NCI-H187 (cell line): ENCODE measurements at places on chromosomes 4 and X.

DNA sequence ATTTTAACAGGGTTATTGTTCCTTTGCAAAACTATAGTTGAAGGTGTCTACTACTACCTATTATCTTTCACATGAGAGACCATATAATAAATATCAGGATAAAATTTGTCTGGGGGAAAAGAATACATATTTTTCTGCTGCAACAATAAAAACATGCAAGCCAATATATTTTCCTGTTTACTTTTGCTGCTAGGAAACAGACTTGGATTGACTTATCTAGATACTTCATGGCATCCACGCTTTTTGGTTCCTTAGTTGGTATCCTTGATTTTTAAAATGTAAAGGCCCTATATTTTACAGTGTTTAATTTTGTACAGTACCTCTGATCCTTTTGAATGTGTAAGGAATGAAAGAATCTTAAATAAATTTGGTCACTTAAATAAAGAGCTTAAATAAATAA is 150.6 kb downstream of the GPC3 start:
- no peak for DNase-seq

GRCh38 chrX:70169281-70169680 is 8.0 kb upstream of the DGAT2L6 start:
- DNase-seq: no peak

GRCh38 chrX:56125946-56126345 is 106.2 kb upstream of the KLF8 start:
- no peak for DNase-seq

- peak; percentile 79 for DNase-seq
Observed at GRCh38 chr4:184815046-184815877, 10.5 kb downstream of the ACSL1 start.

DNA sequence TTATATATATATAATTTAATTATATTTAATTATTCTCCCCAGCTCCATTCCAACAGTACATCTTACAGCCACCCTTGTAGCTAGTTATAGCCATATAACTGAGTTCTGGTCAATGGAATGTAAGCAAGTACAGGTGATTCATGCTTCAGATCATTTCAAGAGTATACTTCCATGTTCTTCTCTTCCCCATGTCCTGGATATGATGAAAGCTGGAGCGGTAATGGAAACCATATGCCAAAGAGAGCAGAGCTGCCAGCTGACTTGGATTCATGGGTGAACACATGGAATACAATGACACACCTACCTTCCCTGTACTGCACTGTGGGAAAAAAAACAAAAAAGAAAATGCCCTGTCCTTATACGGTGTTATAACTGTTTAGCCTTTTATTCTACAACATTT is 17.5 kb upstream of the CORIN start:
- DNase-seq: no peak

- DNase-seq: no peak
Observed at GRCh38 chr4:165751882-165752281, 121.2 kb upstream of the TLL1 start.

DNA sequence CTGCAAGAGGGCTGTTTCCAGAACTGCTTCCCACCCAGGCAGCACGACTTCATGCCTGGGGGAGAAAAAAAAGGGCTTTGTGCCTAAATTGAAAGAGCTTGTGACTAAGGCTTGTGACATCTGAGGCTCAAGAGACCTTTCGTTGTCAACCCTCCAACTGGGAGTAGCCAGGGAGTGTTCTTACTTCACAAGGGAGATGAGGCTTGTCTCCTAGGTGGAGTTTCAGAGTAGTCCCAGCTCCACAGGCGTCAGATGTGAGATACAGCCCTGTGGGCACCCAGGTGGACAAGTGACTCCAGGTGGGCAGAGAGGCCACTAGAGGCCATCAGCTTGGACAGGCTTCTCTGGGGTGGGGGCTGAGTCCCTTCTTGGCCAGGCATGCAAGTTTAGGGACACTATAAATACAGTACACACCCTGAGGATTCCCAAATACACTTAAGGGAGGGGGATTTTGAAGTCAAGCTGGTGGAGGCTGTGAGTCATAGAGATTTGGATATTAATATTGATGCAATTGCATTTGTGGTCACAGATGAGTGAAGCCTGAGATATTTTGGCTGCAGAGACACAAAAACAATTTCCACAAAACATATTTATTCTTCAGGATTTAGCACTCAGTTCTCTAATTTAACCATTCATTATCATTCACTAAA is 40.1 kb upstream of the SETD7 start:
- no peak for DNase-seq

DNA sequence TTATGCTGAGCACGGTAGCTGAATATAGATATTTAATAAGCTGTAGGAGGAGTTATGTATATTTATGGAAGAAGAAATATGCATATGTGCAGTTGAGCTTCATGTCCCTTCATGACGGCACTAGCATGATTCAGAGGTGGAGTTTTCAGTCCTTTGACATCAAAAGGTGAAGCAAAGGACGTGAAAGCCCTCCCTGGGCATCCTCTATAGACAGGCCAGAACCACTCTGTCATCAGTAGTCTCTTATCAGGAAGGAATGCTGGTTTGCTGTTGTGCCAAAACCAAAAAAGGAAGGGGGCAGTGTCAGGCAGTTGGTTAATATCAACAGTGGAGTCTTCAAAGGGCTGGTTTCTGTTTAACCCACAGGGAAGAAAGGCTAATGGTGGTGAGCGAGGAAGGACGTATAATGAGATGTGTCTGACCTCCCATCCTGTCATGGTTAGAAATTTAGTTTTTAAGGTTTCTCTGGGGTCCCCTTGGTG is 23.5 kb upstream of the IL2 start:
- DNase-seq: no peak

DNA sequence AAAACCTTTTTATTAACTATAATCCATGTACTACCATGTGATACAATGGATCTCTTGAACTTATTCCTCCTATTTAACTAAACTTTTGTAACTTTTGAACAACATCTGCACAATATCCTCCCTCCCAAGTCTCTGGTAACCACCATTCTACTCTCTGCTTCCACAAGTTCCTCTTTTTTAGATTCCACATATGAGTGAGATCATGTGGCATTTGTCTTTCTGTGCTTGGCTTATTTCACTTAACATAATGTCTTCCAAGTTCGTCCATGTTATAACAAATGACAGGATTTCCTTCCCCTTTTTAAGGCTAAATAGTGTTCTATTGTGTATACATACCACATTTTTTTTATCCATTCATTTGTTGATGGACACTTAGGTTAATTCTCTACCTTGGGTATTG is 28.1 kb downstream of the DCAF8L1 start:
- no peak for DNase-seq

GRCh38 chrX:148588649-148589310 is 88.4 kb downstream of the AFF2 start:
- no peak for DNase-seq

DNA sequence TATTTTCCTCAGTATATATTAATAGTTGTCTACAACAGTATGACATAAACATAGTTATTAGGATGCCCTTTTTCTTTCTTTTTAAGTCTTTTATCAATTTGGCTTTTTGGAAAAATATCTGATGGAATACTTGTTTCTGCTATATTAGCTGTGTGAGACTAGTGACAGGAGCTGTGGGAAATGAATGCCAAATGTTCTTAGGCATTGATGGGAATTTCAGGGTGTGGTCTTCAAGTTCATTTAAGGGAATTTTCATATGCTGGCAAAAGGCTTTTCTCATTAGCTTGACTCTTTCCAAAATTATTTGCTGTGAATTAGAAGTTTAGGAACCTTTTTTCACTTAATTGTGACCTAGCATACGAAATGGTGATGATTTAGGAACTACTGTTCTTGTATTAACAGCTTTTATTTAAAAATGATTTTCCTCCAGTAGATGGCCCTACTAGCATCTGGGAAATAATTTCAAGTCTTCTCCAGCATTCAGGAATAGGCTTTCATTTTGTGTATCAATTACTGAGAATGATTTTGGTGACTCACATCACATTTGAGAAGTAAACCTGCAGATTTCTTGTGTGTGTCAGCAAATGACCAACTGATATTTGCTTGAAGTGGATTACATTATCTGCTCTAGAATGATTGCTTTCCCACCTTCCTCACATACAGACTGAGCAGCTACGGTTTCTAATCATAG is 70.9 kb downstream of the HTT start:
- DNase-seq: no peak

- no peak for DNase-seq
Observed at GRCh38 chrX:79167462-79167861, 23.0 kb downstream of the GPR174 start.

GRCh38 chrX:70439016-70439415 is 5.6 kb upstream of the DLG3 start:
- DNase-seq: no peak

DNA sequence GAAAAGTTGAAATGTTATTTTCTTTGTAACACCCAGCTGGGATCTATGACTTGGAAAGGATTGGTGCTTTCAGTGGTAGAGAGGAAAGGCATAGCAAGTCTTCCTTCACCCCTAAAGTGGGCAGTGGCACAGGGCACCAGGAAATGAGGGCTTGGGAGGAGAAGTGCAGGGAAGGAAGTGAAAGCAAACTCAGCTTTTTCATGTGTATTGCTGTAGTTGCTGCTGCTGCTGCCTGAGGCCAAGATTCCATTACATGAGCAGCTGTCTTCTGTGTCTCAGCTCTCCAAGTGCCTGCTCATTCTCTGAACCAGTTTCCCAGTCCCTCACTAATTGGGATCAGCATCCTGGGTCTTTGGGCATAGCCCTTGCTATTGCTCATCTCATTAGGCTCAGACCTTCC is 2.6 kb downstream of the HCCS start:
- DNase-seq: no peak

GRCh38 chr4:163610648-163611047 is 116.2 kb downstream of the TMA16 start:
- no peak for DNase-seq

DNA sequence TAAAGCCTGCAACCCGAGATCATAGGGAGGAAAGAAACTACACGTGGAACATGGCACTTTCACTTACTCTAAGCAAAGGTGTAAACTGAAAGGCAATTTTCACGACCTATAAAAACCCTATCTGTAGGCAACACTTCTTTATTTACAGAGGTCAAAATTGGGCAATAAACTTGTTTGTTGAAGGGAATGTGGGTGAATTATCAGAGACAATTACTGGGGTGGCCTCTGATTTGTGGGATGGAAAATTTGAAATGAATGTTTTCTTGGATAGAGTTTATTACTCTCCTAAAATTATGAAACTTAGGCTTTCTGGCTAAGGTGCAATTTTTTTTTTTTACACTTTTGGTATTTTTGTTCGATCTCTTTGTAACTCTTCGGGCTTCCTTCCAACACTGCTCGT is 734.1 kb upstream of the TENM3 start:
- DNase-seq: no peak

DNA sequence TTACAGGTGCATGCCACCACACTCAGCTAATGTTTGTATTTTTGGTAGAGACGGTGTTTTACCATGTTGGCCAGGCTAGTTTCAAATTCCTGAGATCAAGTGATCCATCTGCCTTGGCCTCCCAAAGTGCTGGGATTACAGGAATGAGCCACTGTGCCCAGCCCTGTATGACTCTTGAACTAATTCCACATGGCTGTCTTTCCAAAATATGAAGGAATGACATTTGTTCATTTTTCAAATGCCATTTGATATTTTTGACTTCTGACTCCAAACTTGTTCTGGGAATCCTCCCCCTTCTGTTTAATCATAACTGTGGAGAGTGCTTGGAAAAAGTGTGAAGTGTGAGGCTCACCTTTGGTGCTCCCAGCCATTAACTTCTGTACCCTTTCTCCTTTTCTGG is 119.2 kb downstream of the NHS start:
- no peak for DNase-seq

- no peak for DNase-seq
Observed at GRCh38 chrX:136780241-136780640, 491 bp downstream of the ARHGEF6 start.

DNA sequence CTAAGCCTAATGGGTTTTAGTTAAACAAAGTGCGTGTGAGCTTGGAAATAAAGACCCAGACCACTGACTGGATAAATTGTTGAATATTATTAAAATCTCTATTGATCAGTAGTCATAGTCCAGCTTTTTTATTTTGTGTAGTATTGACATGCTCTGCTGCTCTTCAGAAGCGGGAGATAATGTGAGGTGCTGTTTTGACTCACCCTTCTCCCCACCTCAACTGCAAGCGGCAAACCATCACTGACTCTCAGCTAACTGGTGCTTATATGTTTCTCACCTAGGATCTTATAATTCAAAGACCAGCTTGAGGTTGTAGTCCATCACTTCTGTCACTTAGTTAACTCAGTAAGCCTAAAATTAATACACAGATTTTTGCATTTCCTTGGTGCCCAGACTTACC is 72.2 kb downstream of the COMMD8 start:
- DNase-seq: no peak

- no peak for DNase-seq
Observed at GRCh38 chrX:11137543-11138139, 26.5 kb downstream of the HCCS start.

DNA sequence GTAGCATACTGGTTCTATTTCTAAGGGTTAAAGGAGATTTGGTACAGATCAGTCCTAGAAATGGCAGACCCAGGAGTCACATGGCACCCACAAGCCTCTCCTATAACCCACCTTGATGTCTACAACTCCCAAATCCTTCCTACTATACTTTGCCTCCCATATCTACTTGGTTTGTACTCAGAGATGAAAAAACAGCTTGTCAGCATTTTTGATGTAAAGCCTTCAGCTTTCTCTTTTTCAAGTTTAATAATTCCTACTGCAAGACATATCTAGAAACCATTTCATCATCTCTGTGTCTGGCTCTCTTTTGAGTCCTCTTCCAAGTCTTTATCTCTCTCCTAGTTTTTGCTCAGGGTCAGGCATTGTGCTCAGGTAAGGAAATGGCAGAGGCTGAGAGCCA is 82.9 kb downstream of the NYX start:
- DNase-seq: no peak

DNA sequence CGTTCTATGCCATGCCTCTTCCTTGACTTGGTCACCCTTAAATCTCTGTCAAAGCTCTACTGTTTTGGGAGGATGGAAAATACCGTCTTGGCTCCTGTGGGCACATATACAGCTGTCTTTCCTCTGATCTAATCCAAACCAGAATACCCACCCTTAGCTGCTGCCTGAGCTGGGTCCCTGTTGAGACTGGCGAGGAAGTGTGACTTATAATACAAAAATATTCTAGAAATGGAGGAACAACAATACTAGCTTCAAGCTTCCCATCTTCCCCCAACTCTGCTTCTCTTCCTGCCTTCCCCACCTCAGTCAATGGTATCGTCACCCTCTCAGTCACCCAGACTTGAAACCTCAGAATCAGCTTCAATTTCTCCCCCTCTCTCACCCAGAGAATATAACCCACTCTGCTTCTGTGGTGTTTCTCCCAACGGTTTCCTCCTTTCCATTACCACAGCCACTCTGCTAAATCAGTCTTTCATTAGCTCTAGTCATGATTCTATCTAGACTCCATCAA is 599 bp upstream of the IL2RG start:
- DNase-seq: no peak

- DNase-seq: no peak
Observed at GRCh38 chr4:175071123-175071522, 153.0 kb downstream of the ADAM29 start.

GRCh38 chrX:134990801-134991481 is at the start of gene SMIM10:
TSS of gene SMIM10 (plus strand) at chrX:134990991. CDS start at chrX:134991096, 105 bp downstream.
- DNase-seq: no peak
